Vein endothelial cell (primary cell): ENCODE measurements at places on chromosomes 5 and 9. TPM values are rescaled to one million over a fixed set of nuclear protein-coding genes. Genes with fewer than 3 reads are reported as not detected.

TNFSF8 gene
- total RNA-seq: not detected in 2 replicates

SREK1 gene
- total RNA-seq: 63.4 and 75.3 TPM in 2 replicates

FOXD4 gene
- under 0.01 and 0.19 TPM in 2 replicates for total RNA-seq

ORM2 gene
- total RNA-seq: not detected in 2 replicates

CKMT2 gene
- total RNA-seq: not detected in 2 replicates

ARSI gene
- total RNA-seq: under 0.01 and 0.19 TPM in 2 replicates

ADGRD2 gene
- not detected in 2 replicates for total RNA-seq

TAS2R1 gene
- total RNA-seq: not detected in 2 replicates

FOXI1 gene
- total RNA-seq: under 0.01 TPM in 1 of 2 replicates, not detected in the other

DDX4 gene
- not detected in 2 replicates for total RNA-seq

MEIKIN gene
- total RNA-seq: not detected in 2 replicates

SHC3 gene
- total RNA-seq: 0.29 and 1.3 TPM in 2 replicates

GALNT10 gene
- total RNA-seq: 74.7 and 133 TPM in 2 replicates

TAL2 gene
- 0.65 TPM in 1 of 2 replicates, not detected in the other for total RNA-seq

GABRA6 gene
- total RNA-seq: not detected in 2 replicates
